ENCODE measurements at places on chromosomes 12 and 14.
A peak's percentile ranks its signal among the peaks of the same experiment; 100 is the strongest.

- no peak for DNase-seq
Measured at GRCh38 chr12:93483151-93483807, 16.0 kb downstream of the MRPL42 start.

DNA sequence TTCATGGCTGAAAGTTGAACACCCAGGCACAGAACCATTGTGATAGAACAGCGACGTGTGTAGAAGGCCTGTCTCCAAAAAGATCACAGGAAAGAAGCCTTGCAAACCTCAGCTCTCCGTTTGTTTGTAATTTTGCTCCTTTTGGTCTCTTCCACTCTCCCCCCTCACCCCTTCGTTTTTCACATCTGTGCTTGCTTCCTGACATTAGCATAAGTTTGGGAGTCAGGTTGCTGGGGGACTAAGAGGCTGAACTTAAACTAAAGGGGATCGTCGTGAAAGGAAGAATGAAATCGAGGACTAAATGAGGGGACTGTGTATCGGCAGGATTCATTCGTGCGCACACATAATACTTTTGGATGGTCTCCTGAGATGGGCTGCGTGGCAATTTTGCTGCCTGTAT is 200.6 kb downstream of the BCAT1 start:
- DNase-seq, result no peak

GRCh38 chr14:65190312-65190711 is 88.0 kb upstream of the MAX start:
- no peak for DNase-seq

DNA sequence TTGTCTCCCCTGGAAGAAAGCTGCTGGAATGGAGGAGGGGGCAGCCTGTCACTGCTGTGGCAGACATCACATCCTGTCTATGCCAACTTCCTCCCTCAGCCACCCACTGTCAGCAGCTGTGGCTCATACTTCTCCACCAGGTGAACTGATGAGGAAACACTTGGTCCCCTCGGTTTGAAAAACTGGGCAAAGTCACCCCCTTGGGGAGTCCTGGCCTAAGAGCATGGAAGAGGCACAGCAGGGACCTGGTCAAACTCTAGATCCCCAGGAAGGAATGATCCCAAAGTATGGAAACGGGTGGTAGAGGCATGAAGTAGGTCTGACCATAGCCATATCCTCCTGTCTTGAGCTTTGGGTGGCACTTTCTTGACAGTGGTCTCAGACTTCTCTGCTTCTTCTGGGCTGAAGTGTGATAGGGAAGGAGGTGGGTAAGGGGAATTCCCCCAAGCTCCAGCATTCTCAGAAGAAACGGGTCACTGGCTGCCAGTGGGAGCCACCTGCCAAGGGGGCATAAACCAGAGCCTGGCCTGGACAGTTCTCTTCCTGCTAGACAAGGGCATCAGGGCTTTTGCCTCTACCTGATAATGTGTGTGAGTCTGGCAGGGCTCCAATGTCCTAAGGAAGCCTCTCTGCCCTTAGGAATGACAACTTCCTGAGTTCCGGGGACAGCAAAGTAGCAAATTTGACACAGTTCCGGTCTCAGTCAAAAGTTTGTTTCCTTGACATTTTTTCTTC is 36.0 kb downstream of the FMNL3 start:
- no peak for DNase-seq

DNA sequence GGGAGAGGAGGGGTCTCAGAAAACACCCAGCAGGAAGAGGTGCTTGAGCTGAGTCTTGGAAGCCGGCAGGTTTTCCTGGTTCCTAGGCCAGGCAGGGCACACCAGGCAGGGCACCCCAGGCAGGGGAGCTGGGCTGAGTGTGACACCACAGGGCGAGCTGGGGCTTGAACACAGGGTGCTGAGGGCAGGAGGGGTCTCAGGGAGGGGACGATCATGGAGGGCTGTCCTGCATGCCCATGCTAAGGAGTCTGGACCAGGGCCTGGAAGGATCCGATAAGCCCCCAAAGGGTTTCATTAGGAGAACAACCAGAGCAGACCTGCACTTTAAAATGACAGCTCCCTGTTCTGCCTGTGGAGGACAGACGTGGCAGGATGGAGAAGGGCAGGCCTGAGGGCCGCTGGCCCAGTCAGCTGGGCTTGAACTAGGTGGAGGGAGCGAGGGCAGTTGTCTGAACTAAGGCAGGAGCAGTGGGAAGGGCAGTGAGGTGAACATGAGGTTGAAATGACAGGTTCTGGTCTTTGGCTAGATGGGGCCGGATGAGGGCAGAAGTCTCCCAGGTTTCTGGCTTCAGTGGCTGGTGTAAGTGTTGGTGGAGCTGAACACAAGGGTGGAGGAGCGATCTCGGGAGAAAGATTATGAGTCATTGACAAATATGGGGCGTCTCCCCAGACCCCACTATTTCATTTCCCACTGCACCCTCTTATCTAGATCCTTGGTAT is 171.0 kb upstream of the PZP start:
- DNase-seq, result no peak

GRCh38 chr14:88248606-88249005 is 74.5 kb downstream of the KCNK10 start:
- DNase-seq, result no peak

GRCh38 chr12:90124289-90124688 is 415.7 kb upstream of the ATP2B1 start:
- DNase-seq, result no peak

GRCh38 chr12:2691006-2691344 is 103.8 kb upstream of the FKBP4 start:
- no peak for DNase-seq

DNA sequence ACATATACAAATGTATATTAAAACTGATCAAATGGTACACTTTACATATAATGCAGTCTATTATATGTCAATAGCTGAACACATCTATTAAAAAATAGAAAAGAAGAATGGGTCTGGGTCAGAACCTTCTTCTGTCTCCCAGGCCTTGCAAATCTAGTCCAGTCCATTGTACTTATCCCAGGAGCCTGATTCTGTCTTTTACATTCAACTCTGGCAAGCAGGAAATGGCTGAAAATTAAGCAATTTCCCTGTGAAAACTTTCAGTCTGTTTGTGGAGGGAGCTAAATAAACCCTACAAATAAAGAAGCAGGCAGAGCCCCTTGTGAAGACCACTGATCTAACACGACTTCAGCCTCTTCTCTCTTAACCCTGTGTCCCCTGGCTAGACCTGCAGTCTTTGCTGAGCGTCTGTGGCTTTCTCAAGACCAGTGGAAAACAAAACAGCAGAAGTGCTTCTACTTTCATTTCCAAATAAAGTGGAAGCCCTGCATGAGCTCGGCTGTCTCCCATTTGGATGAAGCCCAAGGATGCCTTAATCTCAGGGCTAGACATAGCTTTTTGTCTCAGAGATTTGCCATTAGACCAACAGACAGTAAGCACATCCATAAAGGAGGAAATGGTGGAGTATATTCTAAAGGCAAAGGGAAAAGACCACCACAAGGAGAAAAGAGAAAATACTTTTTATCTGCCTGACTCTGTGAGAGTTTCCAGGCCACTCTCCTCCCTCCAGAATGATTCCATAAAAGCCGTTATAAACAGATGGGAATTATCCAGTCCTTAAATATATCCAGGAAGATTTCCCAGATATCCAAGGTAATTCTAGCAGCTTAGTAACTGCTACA is 48.2 kb downstream of the CRACR2A start:
- no peak for DNase-seq

DNA sequence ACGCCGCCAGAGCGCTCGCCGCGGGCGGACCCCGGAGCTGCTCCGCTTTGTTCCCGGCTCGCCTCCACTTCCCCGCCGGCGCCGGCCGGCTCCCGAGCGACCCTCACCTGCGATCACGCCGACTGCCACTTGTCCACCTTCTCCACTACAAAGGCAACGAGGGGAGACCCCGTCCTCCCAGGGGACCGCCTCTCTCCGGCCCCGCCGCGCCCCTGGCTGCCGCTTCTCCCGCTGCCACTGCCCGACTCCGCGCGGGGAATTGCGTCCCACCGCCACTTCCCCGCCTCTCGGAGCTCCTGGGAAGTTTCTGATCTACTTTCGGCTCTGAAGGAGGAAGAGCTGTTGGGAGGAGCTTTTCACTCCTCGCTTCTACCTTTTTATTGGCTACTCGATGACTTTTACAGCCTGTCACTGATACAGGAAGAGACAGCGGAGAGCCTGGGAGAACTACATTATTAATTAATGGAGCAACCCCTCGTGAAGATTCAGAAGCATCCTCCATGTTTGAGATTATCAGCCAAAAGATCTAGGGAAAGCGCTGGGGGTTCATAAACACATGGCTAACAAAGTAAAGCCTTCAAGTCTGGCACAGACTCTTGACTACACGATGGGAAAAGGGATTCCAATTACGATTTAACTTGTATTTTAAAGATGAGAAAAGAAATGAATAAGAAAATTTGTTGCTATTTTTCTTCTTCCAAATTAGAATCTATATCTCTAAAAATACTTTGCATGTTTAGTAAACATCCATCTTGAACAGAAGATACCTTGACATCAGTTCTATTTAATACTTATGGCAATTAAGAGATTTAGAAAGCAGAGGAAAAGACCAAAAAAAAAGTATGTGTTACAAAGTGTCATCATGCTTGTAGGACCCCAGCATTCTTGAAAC is at the start of gene BAZ1A:
Gene BAZ1A (minus strand): TSS at position 330 of the 892 bp plus-strand sequence. CDS start 756 bp downstream, outside the sequence.
- DNase-seq, result peak; percentile 87

GRCh38 chr14:96051642-96052540 is 12.7 kb downstream of the C14orf132 start:
- no peak for DNase-seq

GRCh38 chr14:68975667-68976066 is 3.4 kb downstream of the ACTN1 start:
- DNase-seq, result peak; percentile 47

Data from fibroblast of skin of left quadriceps (primary cell).